ENCODE measurements at places on chromosomes 6 and 20.
A peak's percentile ranks its signal among the peaks of the same experiment; 100 is the strongest.

DNA sequence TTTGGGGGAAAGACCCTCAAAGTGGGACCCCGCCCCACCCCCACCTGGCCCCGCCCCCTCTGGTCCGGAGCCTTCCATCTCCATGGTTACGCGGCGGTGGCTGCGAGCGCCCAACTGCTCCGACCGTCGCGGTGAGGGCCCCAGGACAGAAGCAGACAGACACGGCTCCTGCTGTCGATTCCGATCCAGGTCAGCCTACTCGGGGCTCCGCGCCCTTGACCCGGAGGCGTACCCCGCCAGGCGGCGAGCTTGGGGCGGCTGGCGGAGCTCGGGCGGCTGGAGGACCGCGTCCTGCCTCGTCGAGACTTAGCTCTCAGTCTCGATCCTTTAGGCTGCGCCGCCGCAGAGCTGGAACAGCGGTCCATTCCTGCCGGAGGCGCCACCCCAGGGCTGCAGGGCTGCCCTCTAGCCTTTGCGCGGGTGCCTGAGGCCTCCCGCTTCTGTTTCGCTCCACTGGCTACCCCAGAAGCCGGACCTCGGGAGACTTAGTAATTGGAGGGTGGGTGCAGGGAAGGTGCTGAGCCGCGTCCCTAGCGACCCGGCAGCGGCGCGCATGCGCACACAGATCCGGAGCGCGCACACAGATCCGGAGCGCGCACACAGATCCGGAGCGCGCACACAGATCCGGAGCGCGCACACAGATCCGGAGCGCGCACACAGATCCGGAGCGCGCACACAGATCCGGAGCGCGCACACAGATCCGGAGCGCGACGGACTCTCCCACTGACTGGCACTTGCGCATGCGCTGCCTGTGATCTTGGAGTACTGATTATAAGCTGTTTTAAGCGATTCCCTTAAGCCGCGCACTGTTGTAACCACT is at the start of gene CFAP206:
Gene CFAP206 (plus strand): TSS at position 72 of the 820 bp plus-strand sequence. CDS start 1,868 bp downstream, outside the sequence.
- DNase-seq, result peak; percentile 87

- DNase-seq, result peak; percentile 27
Measured at GRCh38 chr20:46872328-46873211, 22.1 kb upstream of the EYA2 start.

DNA sequence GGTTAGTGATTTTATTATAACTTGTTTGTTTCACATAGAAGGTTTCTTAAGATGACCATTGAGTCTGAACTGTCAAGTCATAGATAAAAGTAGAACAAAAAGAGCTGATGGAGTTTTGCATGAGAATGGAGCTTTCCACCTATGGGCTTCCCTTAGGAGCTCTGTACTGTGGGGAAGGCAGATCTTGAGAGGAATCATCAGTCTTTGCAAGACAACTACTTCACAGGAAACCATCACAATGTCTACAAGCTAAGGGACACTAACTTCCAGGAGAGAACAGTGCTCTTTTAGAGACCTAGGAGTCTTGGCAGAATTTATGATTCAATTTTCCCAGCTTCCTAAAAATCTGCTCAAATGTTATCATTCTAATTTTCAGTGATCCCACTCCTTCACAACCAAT is 78.2 kb downstream of the FBXO5 start:
- DNase-seq, result no peak

DNA sequence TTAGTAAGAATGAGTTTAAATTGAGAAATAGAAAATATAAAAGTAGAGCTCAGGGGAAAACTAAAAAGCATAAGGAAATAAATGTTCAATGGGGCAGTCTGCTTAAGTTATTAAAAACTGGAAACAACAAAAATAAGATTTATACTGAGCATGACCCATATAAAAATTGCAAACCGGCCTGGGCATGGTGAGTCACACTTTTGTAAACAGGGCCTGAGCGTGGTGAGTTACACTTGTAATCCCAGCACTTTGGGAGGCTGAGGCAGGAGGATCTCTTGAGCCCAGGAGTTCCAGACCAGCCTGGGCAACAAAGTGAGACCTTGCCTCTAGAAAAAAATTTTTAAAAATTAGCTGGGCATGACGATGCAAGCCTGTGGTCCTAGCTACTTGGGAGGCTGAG is 74.6 kb downstream of the TMEM244 start:
- DNase-seq, result peak; percentile 65

DNA sequence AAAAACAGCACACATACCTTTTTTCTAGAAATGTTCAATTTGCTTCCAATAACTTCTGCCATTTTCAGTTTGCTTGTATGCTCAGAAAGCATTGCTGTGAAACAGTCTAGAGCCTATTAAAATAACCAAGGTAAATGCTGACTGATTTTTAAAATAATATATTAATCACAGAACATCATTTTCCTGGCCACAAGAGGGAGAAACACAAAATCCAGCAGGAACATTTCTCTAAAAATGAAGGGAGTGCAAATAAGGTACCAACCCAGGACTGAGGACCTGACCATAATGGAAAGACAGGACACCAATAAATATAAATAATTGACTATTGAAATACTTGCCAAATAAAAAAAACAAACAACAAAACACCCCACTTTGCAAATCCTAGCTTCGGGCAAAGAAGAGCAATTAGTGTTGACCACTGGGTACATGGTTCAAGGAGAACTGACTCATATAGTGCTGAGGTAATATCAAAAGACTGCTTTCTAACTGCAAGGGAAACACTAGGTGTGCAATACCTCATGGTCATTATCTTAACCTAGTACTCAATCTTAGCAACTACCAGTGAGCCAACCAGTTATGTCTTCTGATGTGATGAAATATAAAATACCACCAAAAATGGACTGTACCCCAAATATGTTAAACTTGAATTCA is 42.9 kb downstream of the MDN1 start:
- no peak for DNase-seq

- DNase-seq, result peak; percentile 60
Measured at GRCh38 chr6:678520-678919, 14.4 kb downstream of the EXOC2 start.

GRCh38 chr6:106411643-106412200 is 51.2 kb downstream of the CRYBG1 start:
- DNase-seq, result no peak

GRCh38 chr6:70198785-70199184 is 104.1 kb downstream of the COL9A1 start:
- no peak for DNase-seq

DNA sequence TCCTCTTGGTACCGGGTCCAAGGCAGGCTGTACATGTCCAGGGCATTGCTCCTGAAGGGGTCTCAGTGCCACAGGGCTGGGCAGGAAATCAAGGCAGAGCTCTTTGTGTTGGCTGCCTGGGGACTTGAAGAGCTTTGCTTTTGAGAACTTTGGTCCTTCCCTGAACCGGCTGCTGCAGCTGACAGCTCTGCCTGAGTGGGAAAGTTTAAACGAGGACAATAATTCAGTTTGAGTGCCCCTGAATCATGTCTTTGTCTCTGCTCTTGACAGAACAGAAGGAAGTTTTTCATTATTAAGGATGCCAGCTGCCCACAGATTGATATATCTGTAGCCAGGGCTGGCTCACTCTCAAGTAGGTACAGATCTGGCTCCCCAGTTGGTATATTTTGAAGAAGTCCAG is 56.1 kb downstream of the ANKRD6 start:
- no peak for DNase-seq

- DNase-seq, result no peak
Measured at GRCh38 chr20:30487947-30488926, 769.2 kb upstream of the DEFB115 start.
